ENCODE measurements at places on chromosomes 3 and 15.
A peak's percentile ranks its signal among the peaks of the same experiment; 100 is the strongest.

GRCh38 chr3:124702950-124703349 is 27.3 kb upstream of the UMPS start:
- no peak for DNase-seq

- no peak for DNase-seq
Observed at GRCh38 chr15:85118581-85118980, 136.9 kb downstream of the PDE8A start.

- DNase-seq, result no peak
Observed at GRCh38 chr3:129520960-129521359, 7.5 kb upstream of the RHO start.

- DNase-seq, result no peak
Observed at GRCh38 chr3:135889443-135889842, 76.1 kb upstream of the PPP2R3A start.

DNA sequence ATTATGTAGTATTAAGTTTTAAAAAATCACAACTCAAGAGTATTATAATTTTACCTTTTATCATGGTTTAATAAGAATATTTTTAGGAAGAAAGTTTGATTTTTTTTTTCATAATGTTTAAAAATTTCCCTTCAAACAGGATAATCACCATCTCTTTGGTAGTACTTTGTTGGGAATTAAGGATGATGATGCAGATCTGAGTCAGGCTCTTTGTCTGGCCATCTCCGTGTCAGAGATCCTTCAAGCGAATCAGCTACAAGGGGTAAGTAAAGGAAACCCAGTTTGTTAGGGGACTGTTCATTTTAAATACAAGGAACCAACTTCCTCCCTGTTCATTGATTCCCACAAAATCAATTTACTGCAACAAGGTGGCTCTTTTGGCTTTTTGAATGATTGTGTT is 36.8 kb upstream of the NIT2 start:
- DNase-seq, result no peak

DNA sequence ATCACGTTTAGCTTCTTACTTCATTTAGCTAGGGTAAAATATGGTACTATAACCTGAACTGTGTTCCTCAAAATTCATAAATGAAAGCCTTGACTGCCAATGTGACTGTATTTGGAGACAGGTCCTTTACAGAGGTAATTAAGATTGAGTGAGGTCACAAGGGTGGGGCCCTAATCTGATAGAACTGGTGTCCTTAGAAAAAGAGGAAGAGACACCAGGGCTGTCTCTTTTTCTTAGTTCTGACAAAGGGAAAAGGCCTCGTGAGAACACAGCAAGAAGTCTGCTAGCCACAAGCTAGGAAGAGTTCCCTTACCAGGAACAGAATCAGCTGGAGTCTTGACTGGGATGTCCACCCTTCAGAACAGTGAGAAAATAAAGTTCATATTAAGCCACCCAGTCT is 162.7 kb downstream of the GMNC start:
- DNase-seq, result peak; percentile 75

DNA sequence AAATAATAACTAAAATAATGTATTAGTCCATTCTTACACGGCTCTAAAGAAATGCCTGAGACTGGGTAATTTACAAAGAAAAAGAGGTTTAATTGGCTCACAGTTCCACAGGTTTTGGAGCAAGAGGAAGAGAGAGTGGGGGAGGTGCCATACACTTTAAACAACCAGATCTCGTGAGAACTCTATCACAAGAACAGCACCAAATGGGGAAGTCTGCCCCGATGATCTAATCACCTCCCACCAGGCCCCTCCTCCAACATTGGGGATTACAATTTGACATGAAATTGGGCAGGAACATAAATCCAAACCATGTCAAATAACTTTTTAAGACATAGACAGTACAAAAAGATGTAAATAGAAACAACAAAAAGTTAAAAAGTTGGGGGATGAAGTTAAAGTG is 63.2 kb downstream of the ILDR1 start:
- peak; percentile 3 for DNase-seq

DNA sequence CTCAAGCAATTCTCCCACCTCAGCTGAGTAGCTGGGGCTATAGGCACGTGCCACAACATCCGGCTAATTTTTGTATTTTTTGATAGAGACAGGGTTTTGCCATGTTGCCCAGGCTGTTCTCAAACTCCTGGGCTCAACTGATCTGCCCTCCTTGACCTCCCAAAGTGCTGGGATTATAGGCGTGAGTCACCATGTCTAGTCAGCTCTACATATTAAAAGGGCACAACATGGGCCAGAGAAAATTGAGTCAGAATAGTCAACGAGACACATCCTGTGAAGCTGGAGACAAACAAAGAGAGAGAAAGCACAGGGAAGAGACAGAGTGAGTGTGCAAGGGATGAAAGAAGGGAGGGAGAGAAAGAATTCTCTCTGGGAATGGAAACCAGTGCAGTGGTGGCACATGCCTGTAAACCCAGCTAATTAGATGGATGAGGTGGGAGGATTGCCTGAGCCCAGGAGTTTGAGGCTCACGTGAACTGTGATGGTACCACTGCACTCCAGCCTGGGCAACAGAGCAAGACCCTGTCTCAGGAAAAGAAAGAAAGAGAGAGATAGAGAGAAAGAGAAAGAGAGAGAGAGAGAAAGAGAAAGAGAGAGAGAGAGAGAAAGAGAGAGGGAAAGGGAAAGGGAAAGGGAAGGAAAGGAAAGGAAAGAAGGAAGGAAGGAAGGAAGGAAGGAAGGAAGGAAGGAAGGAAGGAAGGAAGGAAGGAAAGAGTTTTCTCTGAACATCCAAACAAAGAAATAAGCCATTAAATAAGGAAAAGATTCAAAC is 107.2 kb upstream of the SLC25A36 start:
- no peak for DNase-seq

GRCh38 chr3:40248591-40248990 is 60.9 kb upstream of the EIF1B start:
- DNase-seq, result no peak

DNA sequence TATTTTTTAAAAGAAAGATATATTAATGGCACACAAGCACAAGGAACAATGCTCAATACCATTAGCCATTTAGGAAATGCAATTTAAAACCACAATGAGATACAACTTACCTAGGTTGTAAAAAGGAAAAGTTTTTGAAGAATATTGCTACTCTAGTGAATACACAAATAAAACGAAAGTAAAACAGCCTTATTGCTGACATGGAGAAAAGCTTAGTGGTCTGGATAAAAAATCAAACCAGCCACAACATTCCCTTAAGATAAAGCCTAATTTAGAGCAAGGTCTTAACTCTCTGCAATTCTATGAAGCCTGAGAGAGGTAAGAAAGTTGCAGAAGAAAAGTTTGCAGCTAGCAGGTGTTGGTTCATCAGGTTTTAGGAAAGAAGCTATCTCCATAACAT is 892.7 kb upstream of the ALCAM start:
- peak; percentile 4 for DNase-seq

DNA sequence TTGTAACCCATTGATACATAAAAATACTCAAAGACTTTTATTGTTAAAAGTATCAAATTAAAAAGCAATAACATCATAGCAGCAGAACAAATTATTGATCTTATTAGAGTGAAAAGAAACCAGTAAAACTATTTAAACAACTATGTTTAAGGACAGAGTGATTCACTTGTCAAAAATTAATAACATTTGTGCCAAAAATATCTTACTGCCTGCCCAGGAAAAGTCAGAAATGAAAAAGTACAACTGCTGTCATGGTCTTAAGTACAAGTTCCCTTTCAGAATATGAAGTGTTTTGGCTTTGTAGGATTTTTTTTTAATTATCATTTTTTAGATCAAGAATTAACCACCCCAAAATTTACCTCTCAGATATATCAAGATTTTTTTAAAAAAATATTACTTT is 3.4 kb downstream of the IFT57 start:
- DNase-seq, result no peak

GRCh38 chr3:2212206-2212605 is 113.5 kb downstream of the CNTN4 start:
- DNase-seq, result no peak

GRCh38 chr3:59575113-59576001 is 525.5 kb upstream of the CFAP20DC start:
- DNase-seq, result peak; percentile 86

DNA sequence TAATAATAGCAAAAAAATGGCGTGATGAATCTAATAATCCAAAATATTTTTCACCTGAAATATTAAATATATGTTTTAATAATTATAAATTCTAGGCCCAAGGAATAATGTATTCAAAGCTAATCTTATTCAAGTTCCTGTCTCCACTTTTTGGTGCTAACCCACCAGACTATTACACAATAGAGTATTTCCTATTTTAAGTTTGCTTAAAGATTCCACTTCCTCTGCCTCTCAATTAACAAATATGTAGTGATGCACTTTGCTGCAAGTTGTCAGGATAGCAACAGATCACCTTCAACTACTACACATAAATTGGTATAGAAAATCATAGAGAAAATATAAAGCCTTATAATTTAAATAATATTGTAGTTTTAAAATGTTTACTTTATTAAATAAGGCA is 467.5 kb downstream of the C3orf38 start:
- peak; percentile 57 for DNase-seq

- DNase-seq, result no peak
Observed at GRCh38 chr3:53318522-53318921, 28.8 kb downstream of the DCP1A start.

DNA sequence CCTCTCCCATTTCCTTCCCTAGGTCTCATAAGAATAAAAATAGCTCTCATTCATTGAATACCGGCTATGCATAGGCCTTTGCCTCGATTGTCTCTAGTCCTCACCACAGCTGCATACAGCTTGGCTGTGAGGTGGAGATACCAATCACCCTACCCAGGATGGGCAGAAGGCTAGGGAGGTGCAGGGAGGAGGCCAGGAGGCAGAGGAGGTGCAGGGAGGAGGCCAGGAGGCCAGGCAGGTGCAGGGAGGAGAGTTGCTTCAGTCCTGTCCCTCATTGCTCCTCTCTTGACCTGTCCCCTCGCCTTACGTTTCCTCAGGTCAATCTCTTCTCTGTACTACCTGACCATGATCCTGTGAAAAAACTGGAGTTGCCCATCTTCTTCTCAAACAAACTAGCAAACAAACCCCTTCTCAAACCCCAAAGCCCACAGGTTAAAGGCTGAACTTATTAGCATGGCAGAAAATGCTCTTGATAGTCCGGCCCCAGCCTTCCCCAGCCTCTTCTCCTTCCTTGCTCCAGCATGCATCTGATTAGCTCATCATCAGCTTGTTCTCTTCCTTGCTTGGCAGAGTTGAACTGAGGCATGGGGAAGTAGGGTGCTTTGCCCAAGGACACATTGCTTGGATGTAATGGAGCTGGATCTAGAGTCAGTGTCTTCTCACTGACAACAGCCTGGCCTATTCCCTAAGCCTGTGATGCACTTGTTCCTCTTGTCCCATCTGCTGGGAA is 15.8 kb downstream of the PODXL2 start:
- DNase-seq, result no peak

GRCh38 chr3:14913071-14913925 is 34.1 kb upstream of the NR2C2 start:
- no peak for DNase-seq

GRCh38 chr15:70560617-70561328 is 202.6 kb downstream of the UACA start:
- peak; percentile 18 for DNase-seq

- no peak for DNase-seq
Observed at GRCh38 chr3:99927671-99928457, 110.2 kb downstream of the CMSS1 start.

- peak; percentile 37 for DNase-seq
Observed at GRCh38 chr15:42371096-42371495, 11.8 kb downstream of the CAPN3 start.

DNA sequence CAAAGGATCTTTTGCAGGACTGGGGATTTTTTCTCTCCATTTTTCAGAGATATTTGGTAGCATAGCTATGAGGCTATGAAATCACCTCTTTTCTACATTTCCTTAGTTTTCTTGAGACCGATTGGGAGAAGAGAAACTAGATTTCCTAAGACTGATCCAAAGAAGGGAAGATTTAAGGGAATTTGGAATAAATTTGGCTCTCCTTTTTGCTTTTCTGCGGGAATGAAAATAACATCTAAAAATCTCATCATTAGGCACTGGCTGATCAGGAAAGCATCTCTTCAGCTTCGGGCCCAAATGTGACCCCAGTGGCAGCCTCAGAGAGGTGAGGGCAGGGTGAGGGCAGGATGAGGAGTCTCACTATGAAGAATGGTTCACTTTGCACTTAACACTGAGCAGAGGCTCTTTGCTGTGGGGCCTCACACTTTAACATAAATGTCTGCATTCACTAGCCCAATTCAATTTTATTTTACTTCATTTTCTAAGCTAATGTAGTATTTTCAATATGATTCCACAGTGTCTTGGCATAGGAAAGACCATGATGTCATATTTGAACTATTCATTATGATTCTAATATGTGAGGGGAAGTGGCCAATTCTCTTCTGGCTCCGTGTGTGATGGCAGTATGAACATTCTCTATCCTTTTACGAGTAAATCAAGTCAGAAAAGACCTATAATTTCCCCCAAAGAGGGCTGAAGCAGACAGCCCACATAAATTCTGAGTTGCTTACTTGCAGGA is 193.2 kb downstream of the MEX3B start:
- DNase-seq, result no peak

- DNase-seq, result peak; percentile 84
Observed at GRCh38 chr3:13452490-13453335, 27.4 kb upstream of the HDAC11 start.

DNA sequence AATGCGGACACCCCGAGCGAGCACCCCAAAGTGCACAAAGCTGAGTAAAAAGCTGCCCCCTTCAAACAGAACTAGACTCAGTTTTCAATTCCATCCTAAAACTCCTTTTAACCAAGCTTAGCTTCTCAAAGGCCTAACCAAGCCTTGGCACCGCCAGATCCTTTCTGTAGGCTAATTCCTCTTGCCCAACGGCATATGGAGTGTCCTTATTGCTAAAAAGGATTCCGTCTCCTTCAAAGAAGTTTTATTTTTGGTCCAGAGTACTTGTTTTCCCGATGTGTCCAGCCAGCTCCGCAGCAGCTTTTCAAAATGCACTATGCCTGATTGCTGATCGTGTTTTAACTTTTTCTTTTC is 5.3 kb downstream of the BHLHE40 start:
- DNase-seq, result no peak

DNA sequence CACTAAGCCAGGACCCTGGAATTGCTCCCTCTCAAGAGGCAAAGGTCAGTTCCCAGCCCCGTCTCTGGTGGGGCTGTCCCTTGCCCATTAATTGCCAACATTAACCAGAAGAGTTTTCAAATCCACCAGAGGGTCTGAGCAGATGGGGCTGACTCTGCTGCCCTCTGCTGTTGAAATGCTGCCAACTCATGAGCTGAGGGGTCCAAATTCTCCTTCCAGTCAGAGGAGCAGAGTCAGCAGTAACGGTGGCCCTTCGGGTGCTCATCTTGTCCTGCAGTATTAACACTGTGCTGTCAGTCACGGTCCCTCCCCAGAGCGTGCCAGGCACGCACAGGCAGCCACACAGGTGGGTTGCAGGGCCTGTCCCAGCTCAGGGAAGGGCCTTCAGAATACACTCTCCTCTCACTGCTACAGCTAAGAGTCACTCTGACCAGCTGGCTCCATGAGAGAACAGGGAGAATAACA is 10.7 kb upstream of the SPTBN5 start:
- DNase-seq, result peak; percentile 78

DNA sequence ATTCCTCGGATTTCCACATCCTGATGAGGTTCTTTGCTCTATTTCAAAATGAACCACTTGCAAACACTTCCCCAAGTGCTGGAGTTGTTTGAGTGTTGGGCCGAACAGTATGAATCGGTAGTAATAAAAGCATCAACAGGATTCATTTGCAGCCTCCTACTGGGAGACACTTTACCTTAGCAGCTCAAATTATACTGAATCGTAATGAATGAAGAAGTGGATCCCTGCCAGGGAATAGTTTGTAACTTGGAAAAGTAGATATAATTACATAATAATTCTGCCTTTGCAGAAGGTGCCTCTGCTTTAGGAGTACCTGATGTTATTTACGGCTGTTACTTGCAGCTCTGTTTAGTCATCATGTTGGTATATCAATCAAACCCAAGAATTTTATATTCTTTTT is 669.1 kb downstream of the CADM2 start:
- DNase-seq, result no peak
